ENCODE measurements at places on chromosomes 12 and 14.

- no peak for DNase-seq
Measured at GRCh38 chr14:61927060-61927459, 164.8 kb downstream of the SNAPC1 start.

GRCh38 chr12:30754383-30754749, 385 bp downstream of the CAPRIN2 start:
- no peak for DNase-seq

DNA sequence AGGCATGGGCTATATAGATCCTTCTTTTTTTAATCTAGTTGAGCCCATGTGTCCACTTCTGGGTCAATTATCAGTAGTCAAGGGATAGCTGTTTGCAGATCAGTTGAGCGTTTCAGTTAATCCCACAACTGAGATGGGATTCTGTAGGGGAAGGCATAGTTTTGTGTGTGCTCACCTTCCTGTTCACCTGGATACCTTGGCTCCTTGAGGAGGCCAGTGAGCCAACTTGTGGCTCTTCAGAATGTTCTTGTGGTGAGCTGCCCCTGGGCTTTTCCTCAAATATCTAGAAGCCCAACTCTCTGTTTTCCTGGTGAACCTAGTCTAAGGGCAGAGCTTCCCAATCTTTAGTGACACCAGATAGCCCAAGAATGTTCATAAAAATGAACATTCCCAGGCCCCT, 302.9 kb upstream of the TBX3 start:
- DNase-seq: no peak

DNA sequence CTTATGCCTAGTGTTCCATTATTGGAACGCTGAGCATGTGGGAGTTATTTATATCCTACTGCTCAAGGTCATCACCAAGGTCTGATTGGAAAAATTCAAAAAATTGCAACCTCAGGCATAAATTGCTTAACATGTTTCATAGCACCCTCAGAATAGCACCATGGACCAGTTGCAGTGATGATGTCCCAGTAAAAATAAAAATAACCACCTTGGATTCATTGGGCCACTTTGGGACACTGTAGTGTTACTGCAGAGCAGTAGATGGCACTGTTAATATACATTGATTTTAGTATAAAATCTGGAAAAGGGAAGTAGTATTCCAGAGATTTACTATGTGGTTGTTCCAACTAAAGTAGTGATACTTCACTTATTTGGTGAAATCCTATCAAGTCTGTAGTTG, 31.0 kb upstream of the PTCSC3 start:
- DNase-seq: no peak

- DNase-seq: no peak
Measured at GRCh38 chr12:32124637-32125036, 18.0 kb downstream of the BICD1 start.

Data from activated T-helper 1 cell treated with anti-CD3 and anti-CD28 coated beads, Interleukin-2, amount 50 U/mL, for 16 hours (primary cell).